HFF-Myc (cell line): ENCODE measurements at places on chromosomes 5 and 9.

- no peak for DNase-seq
These were observed 178.3 kb upstream of the FBXL17 start for GRCh38 chr5:108560166-108560565.

DNA sequence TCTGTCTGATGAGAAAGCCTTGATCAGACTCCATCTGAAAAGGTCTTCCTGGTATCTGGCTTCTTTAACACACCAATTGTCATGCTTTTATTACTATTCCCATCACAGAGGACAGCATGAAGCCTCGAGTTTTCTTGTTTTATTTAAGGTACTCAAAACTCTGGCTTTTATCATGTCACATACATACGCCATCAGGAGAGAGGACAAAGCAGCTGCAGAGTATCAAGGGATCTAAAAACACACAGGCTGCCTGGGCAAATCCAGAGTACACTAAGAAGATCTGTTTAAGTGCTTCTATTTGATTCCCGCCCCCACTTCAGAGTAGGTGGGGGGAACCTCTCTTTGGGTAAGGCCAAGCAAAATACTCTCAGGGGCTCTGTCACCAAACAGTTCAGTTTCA is 277.2 kb downstream of the SPOCK1 start:
- DNase-seq = no peak

GRCh38 chr5:99334936-99335335 is 406.1 kb upstream of the CHD1 start:
- DNase-seq = no peak

- no peak for DNase-seq
These were observed 49.7 kb downstream of the PDZD2 start for GRCh38 chr5:31688515-31689092.

- DNase-seq = no peak
These were observed 8.4 kb upstream of the PHYHD1 start for GRCh38 chr9:128912270-128912853.

- no peak for DNase-seq
These were observed 6.5 kb downstream of the SNX18 start for GRCh38 chr5:54524082-54524481.

- DNase-seq = no peak
These were observed 231.3 kb downstream of the RFK start for GRCh38 chr9:76162751-76163500.

- DNase-seq = no peak
These were observed 2.2 kb upstream of the LPAR1 start for GRCh38 chr9:111040494-111040893.

DNA sequence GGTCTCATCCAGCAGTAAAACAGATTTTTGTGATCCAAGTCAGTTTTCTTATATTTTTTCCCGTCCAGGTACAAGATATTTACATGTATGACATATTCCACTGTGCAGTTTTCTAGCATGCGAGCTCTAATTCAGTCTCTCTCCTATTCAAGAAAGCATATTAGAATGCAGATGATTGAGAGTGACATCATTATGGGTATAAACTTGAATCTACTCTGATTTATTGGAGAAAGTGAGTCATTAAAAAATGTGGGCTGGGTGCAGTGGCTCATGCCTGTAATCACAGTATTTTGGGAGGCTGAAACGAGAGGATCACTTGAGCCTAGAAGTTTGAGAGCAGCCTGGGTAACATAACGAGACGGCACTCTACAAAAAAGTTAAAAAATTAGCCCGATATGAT is 6.2 kb downstream of the FER start:
- peak; percentile 15 for DNase-seq

DNA sequence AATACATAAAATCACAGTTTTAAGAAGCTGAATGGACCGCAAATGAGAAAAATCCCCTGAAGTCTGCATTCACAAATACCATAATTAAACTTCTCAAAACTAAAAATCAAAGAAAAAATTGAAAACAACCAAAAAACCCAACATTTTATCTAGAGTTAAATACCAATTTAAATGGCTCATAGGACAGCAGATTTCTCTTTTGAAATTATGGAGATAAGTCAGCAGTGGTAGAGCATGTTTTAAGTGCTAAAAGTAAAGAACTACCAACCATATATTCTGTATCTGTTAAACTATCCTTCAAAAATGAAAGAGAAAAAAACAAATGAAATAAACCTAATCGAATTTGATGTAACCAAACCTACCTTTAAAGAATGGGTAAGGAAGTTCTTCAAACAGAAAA is 862.8 kb downstream of the TAF11L14 start:
- no peak for DNase-seq

DNA sequence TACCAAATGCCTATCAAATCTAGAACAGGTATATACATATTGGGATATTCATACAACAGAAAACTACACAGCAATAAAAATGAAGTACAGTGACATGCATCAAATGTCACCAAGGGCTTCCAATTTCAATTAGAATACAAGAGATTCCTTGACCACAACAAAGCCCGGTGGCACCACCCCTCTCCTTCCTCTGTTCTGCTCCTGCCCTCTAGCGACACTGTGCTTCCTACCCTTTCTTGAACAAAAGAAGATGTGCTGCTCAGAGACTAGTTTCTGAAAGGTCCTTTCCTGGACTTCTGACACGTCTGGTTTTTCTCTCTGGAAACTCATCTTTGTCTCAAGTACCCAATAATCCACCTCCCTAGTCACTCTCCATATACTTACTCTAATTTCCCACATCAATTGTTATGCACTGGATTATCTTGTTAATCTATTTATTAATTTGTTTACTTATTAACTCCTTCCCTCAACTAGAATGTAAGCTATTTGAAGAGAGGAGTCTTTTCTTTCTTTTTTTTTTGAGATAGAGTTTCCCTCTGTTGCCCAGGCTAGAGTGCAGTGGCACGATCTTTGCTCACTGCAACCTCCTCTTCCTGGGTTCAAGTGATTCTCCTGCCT is 70.4 kb upstream of the CTSV start:
- DNase-seq = peak; percentile 6

GRCh38 chr5:93594591-93595419 is 11.8 kb downstream of the NR2F1 start:
- no peak for DNase-seq

GRCh38 chr5:1401536-1402138 is 43.6 kb downstream of the SLC6A3 start:
- DNase-seq = no peak

DNA sequence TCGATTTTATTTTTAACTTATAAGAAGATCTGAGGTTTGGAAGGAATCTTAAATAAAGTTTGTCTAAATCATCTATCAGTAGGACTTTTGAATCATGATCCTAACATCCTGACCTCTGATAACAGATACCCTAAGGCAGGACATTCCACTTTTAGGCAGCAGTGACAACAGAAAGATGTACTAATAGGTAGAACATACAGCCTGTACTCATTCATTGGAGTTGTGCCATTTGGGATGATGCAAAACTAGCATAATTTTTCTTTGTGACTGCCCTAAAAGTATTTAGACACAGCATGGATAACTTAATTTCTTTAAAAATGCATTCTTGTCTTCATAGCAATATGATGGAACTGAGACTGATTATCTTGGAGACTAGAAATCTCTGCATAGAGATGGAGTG is 39.7 kb downstream of the CDC42SE2 start:
- no peak for DNase-seq

- DNase-seq = no peak
These were observed 190.7 kb downstream of the MAPKAP1 start for GRCh38 chr9:125515983-125516940.

DNA sequence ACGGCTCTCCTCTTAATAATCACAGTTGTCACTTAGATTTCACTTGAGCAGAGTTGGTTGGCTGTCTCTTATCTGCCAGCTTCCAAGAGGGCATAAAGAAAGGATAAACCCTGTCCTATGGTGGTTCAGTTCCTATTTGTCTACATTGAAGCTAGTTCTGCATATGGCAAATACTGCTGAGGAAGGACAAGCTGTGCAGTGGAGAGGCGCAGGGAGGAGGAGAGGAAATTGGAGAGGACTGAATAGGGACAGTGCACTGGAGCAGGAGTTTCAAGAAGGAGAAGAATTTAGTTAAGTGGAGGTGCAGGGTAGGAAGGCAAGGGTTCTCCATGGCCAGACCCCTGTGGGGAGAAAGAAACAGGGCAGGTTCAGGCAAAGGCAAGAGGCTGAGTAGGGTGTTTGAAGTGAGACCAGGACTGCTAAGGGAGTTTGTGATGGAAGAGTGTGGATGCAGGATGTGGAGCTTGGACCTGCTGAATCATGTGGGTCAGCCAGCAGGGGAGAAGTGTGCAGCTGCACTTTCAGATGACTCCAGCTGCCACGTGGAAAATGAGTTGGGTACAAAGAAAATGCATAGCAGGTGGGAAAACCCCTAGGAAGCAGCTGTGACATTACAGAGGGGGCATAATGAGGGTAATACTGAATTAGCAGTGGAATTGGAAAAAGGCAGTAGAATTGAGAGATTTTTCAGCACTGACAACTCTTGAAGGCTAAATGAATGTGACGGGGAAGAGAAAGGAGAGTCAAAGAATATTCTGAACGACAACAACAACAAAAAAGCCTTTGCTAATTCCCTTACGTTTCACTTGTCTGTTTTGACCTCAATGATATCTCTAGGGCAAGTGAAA is 66.8 kb downstream of the MAMDC2 start:
- no peak for DNase-seq

DNA sequence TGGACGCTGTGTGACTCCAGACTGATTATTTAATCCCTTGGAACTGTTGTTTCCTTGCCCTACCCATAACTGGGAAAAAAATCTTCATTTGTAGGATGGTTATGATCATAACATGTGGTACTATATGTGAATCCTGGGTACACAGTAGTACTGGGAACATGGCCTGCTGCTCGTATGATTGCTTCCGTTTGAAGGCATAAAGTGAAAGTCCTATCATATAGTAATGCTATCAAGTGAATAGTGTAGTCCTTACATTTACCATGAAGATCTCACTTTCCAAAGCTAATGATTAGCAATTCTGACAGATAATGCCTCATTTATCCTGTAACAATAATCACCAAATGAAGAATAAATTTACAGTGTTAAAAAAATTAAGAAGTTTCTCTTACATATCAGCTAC is 53.2 kb downstream of the MEF2C start:
- no peak for DNase-seq

DNA sequence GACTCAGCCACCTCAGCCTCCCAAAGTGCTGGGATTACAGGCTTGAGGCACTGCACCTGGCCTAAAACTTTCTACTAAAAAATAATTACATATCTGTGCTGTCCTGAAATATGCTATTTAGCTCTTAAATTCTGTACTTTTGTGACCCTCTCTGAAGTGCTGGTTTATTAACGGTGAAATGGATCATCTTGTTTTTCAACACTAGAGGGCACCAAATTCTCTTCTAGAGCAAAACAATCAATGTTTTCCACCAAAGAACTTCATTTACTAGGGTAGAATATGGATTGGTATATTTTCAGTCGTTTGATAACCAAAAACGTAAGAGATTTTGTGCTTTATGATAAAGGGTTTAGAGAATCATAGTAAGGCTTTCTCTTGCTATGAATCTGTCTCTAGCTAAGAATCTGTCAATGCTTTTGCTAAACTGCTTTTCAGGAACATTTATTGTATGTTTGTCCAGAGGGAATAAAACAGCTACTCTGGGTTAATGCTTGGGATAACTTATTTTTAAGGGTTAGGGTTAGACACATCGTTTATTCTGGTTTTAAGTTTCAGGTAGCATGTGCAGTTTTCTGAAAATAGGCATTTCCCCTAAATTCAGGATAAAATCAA is 63.6 kb downstream of the RNF180 start:
- peak; percentile 5 for DNase-seq

- DNase-seq = no peak
These were observed 21.8 kb upstream of the CEP72 start for GRCh38 chr5:590346-590745.

DNA sequence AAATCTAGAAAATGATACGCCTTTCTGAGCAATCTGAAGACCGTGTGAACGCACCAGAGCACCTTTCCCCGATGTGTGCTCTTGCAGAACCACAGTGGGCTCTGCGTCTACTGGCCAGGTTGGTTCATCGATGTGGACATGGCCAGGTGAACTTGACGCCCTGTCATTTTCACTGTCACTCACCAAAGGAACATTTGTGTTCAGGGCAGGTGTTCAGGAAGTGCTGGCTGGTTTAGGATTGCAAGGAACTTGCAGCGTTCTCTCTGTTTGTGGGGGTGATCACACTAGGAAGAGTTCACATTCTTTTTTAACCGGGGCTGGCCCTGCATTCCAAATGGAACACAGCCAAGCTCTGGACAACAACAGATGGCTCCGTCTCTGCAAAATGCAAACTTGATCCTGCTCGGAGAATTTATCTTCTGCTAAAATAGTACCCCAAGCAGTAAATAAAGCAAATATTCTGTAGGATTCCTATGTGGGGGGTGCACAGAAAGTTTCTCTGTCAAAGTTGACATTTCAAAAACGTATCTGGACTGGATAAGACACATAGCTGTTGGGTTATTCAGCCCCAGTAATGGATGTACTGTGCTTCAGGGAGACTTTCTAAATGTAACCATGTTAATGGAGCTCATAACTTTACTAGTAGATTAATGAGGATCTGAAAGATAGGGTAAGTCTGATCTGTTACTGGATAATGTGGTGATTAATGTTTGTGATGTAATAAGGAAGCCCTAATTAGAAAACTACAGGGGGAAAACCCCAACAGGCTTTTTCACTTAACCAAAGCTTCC is 45.7 kb upstream of the FANCC start:
- DNase-seq = no peak

GRCh38 chr5:117131876-117132275 is 557.3 kb upstream of the SEMA6A start:
- no peak for DNase-seq

DNA sequence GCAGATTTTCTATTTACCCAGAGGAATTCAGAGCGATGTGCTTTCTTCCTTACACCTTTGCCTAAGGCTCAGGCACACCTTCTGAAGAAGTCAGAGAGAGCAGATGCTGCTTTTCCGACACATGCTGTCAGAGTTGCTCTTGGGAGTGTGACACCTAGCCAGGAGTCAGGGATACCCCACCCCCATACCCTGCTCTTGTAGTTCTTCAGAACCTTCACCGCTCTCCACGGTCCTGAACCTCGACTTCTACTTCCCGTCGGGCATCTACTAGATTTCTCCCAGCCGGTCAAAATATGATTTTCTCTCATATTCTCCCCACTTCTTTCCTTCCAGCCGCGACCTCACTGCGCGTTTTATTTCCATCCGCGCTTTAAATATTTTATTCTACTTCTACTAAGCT is 1.7 kb downstream of the GRIN3A start:
- no peak for DNase-seq

DNA sequence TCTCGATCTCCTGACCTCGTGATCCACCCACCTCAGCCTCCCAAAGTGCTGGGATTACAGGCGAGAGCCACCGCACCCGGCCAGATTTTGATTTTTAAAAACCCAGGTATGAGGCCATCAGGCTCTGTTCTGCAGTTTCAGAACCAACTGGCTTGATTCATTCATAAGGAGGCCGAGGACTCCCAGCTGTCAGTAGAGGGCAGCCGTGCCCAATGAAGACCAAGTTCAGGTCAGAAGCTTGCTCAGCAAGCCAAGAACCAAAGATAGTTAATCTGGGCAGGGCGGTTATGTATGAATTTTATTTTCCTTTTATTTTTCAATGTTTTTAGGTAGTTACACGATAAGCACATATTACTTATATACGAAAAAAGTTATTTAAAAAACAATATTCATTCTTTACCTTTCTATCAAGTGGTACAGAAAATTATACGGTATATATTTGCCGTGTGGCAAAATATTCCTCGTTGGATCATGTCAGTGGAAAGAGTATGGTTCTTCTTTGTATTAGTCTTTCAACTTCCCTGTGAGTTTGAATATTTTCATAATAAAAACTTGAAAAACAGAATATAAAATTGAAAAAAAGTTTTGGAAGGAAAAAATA is 18.0 kb downstream of the MGAT1 start:
- peak; percentile 58 for DNase-seq
